ENCODE measurements at places on chromosomes 11 and 22.

GRCh38 chr11:119065369-119065768, 2.2 kb upstream of the VPS11 start:
- no peak for DNase-seq

- no peak for DNase-seq
Measured at GRCh38 chr11:2273771-2274170, 3.4 kb upstream of the ASCL2 start.

- DNase-seq, result no peak
Measured at GRCh38 chr11:2663915-2664314, 35.9 kb downstream of the KCNQ1OT1 start.

- DNase-seq, result no peak
Measured at GRCh38 chr22:46171940-46172339, 21.6 kb downstream of the PPARA start.

GRCh38 chr11:71977743-71978418, 20.8 kb upstream of the IL18BP start:
- DNase-seq, result no peak

DNA sequence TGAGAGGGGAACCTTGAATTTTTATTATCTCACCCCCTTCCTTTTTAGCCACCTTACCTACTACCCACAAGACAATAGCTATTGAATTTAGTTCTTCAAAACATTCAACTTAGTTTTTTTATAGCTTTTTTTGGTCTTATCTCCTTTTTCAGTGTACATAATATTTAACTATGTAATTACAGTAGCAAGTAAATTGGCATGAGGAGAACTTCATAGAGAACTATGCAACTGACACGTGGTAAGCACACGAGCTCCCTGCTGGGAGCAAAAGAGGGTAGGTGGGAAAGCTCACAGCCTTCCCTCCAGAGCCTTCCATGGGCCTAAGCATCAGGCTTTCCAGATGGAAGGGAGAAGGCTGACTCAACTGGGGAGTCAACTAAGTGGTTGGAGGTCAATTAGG, 22.1 kb upstream of the ZDHHC13 start:
- DNase-seq, result no peak

DNA sequence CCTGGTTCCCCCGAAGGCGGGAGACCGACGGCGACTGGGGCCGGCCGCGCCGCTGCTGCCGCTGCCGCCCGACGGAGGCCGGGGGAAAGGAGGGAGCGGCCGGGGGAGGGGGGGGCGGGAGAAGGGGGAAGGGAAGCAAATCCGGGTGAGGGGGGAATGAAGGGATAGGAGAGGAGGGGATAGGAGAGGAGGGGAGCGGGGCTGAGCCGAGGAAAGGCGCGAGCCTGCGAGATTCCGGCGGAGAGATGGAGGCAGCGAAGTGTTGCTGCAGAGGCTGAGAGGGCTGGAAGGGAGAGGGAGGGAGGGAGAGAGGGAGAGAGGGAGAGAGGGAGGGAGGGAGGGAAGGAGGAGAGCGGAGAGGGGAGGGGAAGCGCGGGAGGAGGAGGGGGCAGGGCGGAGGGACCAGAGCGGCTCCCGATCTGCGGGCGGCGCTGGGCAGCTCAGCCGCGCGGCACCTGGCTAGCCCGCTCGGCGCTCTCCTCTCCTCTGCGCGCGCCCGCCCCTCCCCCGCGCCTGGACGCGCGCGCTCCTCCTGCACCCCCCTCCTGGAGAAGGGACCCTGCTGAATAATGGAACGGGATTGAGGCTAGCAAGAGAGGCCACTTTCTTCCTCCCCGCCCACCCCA, 52.3 kb downstream of the SLC22A12 start:
- DNase-seq, result no peak

DNA sequence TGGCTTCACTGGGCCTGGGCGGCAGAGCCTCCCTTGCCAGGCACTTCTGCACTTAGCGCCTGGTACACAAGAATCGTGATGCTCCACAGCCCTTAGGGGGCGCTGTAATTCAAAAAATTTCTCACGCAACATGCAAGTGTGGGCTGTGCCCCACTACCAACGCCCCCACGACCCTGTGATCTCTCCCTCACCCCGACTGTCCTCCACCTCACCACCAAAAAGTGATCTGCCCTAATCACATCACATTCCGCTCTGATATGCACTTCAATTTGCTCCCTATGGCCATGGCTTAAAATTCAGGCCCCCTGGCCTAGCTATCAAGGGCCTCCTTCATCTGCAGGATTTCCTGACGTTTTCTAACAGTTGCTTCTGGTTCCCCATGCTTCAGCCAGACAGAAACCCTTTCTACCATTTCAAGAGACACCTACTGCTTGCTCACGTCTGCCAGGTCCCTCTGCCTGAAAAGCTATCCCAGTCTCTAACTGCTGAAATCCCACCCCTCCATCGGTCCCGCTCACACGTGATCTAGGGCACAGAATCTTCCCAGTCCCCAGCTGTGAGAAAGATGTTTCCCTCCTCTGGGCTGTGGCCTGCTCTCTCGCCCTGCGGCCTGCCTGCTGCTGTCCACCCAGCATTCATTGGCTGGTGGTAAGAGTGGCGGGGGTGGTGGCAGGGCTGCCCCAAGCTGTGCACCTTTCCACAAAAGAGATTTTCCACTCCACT, 27.9 kb upstream of the LRRC32 start:
- no peak for DNase-seq

DNA sequence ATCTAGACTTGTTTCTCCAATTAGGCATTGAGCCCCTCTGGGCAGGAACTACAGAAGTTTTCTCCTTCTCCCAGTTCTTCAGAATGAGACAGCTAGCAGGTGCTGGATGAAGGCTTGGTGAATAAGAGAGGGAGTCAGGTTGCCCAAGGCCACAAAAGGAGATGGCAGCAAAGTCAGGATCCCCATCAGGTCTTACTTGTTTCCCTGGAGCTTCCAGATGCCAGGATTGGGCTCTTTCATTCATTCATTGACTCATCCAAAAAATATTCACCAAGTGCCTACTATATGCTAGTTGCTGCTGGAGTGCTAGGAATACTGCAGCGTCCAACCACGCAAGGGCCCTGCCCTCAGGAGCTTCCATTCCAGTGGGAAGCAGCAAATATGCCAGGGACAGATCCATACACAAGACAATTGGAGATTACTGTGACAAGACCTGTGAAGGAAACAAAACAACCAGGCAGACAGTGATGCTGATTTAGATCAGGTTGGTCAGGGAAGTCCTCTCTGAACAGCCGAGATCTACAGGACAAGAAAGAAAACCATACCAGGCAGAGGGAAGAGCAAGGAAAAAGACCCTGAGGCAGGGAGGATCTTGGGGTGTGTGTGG, 24.6 kb upstream of the LMO1 start:
- no peak for DNase-seq

- no peak for DNase-seq
Measured at GRCh38 chr11:9118277-9118676, 26.9 kb upstream of the SCUBE2 start.

- no peak for DNase-seq
Measured at GRCh38 chr11:44306918-44307244, 3.1 kb downstream of the ALX4 start.

DNA sequence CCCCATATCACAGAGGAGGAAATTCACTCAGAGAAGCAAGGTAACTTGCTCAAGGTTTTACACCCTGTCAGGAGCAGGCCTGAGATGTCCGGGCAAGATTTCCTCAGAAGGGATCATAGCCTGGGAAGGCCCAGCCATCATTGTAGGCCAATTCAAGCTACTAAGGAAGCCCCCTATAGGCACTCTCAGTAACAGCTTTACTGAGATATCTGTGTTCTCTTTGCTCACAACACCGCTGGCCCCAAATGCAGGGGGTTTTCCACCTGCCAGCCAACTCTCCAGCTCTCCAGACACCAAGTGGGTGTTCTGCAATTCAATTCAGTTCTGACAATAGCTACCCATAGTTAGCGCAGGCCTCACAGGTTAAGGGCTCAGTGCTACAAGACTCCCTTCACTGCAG, 84.0 kb downstream of the SLC36A4 start:
- no peak for DNase-seq

DNA sequence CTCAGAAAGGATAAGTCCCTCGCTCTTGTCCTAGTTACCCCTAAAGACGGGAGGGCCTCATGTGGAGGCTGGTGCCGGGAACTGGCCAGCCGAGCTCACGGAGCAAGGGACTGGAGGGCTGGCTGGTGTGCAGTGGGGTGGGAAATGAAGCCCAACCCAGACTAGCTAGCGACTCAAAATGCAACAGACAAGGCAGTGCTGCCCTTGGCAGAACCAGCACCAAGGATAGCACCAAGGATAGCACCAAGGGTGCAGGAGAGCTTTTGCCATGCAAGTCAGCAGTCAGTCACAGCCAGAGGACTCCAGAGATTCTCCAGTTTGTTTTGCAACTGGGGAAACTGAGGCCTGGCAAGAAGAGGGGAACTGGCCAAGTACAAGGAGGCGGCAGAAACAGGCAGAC, 6.5 kb upstream of the BATF2 start:
- DNase-seq, result no peak

DNA sequence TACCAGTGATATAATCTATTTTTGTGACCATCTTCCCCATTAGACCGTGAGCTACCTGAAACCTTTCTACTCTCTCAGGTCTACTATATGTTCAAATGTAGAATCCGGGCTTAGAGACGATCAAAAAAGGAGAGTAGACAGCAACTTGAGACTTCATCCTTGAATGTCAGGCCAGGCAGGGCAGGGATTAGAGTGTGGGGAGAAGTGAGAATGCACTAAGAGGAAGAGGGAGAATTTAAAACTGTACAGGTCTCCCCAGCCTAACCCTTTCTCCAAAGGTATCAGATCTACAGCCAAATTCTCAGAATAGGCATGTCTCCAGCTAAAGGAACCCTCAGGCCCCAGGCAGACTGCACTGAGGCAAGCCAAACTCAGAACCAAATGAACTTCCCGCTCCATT, 935 bp downstream of the LAMTOR1 start:
- no peak for DNase-seq

DNA sequence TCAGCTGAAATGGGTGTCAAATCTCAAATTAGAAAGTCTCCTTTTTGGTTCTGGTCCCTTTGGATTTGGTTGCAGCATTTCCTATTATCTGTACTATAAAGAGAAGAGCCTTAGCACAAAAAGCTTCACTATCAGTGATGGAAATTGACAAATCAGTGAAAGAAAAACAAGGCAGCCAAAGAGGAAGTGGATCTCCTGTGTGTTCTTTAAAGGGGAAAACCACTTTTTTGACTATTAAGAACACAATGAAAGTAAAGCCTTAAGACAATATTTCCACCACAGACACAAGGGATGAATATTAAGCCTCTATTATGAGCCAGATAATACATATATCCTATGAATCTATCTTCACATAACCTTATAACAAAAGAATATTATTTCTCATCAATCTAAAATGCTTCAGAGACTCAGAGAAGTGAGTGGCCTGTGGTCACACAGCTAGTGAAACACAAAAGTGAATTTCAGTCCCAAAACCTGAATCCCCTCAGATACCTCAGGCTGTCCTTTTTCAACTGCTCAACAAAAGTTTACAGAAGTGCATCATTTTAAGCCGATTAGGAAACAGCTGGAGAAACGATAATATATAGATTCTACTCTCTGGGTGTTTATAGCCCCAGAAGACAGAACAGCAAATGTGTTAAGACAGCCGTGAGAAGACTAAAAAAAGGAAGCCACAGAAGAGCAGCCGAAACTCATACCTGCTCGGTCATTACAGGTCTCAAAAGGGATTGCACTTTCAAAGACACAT, 24.4 kb upstream of the FSHB start:
- no peak for DNase-seq

DNA sequence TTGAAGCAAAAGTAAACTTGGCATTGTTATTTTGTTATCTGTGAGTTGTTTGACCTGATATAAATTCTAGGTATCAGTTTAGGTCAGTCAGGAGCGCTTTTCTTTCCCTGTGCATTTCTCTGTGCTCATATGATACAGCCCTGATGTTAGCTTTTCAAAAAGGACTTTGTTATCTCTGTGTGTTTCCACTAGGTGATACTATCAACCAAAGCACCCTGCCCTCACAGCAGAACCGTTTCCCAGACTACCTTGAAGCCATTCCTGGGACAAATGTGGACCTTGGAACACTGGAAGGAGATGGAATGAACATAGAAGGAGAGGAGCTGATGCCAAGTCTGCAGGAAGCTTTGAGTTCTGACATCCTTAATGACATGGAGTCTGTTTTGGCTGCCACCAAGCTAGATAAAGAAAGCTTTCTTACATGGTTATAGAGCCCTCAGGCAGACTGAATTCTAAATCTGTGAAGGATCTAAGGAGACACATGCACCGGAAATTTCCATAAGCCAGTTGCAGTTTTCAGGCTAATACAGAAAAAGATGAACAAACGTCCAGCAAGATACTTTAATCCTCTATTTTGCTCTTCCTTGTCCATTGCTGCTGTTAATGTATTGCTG, 87.7 kb upstream of the BIRC3 start:
- no peak for DNase-seq

DNA sequence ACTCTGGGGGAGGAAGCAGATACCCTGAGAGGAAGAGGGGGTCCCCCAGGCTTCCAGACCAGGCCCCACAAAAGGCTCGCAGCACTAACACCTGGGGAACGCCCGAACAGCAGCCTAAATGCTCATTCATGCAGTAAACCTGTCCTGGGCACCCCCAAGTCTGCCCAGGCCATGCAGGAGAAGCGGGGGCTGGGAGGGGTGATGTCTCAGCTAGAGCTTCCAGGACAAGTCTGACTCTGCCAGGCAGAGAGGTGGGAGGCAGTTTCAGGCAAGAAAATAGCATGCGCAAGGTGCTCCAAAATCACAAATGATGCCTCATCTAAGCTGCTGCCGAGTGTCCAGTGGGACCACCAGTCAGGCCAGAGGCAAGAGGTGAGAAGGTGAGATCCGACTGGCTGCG, 14.6 kb downstream of the CABP7 start:
- no peak for DNase-seq

DNA sequence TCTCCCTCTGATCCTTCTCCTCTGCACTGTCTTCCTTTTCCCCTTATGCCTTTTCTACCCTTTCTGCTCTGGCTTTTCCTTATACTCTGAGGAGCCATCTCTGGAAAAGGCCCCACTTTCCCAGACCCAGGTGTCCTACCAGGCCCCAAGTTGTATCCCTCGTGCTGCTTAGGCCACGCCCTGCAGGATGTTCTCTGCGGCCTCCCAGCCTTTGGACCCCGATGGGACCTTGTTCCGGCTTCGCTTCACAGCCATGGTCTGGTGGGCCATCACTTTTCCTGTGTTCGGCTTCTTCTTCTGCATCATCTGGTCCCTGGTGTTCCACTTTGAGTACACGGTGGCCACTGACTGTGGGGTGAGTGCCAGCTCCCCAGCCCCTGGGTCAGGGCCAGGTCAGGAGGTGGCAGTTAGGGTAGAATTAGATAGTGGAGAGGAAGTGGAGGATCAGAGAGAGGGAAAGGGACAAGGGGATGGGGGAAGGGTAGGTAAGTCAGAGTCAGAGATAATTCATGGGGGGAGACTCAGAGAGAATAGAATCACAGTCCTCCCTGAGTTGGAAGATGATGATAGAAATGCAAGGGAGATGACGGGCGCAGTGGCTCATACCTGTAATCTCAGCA, 8.9 kb downstream of the PGAP2 start:
- no peak for DNase-seq

- no peak for DNase-seq
Measured at GRCh38 chr11:75403037-75403436, 3.7 kb downstream of the RPS3 start.

- no peak for DNase-seq
Measured at GRCh38 chr22:26835929-26836528, 178.6 kb downstream of the MIAT start.

GRCh38 chr11:125335106-125335505, 161.0 kb downstream of the FEZ1 start:
- no peak for DNase-seq

Measured in Right ventricle myocardium superior (tissue), 1 donor.